ENCODE measurements at places on chromosomes 2 and 18.

GRCh38 chr2:33242845-33243244 is 233.6 kb upstream of the RASGRP3 start:
- H3K4me1 ChIP-seq, result no peaks in the 10 kb centered on the region
- no peak for DNase-seq
- no peak overlapping the region for H3K27ac ChIP-seq
- H3K4me3 ChIP-seq, result no peak overlapping the region
- H3K27me3 ChIP-seq, result peaks cover 4% of the 10 kb centered on the region

DNA sequence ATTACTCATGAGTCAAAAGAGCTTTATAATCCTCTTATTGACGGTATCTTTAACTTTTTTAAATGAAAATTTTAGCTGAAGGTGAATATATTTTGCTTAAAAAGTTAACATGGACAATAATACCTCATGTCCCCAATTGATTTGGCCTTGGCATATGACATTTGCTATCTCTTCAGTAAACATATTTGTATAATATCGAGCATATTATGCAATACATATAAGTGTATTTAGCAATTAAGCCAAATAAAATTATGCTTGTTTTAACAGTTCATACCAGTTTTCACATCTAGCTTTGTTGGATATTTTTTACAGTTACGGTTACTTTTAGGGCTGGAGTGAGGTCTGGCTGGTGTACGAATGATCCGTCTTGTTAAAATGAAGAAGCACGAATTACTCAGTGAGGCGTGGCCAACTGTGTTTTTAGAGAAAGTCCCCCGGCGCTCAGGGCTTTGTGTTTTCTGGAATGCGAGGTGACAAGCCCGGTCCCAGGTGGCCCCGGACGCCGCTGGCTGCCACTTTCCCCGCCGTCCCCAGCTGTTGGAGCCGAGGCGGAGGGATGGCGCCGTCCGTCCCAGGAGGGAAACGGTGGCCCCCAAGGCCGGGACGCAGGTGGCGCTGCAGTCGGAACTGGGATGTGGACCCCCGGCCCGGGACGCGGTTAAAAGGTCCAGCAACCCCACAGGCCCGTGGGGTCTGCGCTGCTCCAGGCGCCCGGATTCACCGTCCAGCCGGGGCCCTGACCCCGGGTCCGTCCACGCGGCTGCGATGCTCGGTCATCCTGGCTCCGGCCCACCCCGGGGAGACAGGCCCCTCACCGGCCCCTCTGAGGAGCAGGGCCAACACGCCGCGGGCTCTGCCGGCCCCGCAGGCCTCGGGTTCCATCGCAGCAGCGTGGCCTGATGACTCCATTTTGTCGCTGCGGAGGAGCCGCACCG is 41.3 kb downstream of the TMEM18 start:
- H3K4me1 ChIP-seq, result peaks cover 6% of the 10 kb centered on the region
- DNase-seq, result no peak
- peaks cover 14% of the 10 kb centered on the region for H3K27me3 ChIP-seq

DNA sequence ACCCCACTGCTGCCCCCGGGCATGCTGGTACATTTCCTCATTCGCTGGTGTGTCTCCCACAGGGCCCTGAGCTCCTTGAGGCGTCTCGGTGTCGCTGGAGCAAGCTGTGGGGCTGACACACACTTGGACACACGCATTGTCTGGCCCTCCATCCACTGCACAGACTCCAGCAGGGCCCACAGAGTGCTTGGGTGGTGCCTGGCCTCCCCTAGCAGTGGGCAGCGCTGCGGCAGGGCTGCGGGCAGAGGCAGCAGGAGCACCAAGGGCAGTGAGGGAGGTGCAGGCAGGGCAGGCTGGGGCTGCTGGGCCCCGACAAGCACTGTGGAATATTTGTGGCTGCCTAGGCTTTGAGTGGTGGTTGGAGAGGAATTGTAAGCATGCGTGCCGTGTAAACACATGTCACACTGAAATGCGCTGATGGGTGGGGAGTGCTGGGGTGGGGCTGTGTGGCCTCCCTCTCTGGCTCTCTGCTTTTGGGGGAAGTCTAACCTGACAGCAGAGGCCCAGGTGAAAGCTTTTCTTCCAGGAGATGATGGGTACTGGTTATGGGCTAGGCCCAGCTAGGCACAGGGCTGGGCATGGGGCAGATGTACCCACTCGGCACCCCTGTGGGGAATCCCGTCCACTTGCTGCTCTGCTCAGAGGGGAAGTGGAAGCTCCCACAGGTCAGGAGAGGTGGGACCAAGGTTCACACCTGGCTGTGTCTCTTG is 55.5 kb upstream of the HS6ST1 start:
- H3K27me3 ChIP-seq, result no peaks in the 10 kb centered on the region
- DNase-seq, result no peak
- H3K4me1 ChIP-seq, result peaks cover 5% of the 10 kb centered on the region

DNA sequence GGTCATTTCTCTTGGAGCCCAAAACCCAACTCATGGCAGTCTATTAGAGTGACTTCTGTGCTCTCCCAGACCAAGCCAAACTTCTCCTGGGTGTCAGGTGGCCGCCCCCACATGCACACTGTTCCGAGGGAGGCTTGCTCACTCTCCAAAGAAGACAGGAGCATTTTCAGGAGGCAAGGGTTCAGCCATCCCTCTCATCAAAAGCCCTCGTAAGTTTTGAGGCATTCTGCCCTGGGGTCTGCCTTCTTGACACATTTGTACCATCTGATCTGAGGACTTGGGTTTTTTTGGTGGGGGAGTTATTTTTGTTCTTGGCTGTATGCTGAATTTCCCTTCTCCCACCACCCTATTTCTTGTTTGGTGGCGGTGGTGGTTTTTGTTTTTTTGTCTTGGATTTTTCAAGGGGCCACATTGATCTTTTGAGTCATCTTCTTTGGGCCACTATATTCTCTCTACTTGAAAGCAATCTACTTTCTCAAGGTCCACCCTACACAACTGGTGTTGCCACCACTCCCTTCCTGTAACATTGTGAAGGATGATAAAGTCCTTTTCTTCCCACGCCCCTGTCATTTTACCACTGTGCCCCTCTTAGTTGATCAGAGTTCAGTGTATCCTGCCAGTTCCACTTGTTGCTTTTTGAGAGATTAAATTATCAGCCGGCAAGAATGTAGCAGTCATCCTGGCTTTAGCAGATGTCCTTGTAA is 255.8 kb downstream of the CYP26B1 start:
- peaks cover 4% of the 10 kb centered on the region for H3K27me3 ChIP-seq
- H3K27ac ChIP-seq, result no peak overlapping the region
- no peak for DNase-seq

- H3K4me1 ChIP-seq, result peaks cover 34% of the 10 kb centered on the region
- H3K36me3 ChIP-seq, result peaks cover 15% of the 10 kb centered on the region
- H3K27ac ChIP-seq, result peak overlapping the region; percentile 98
- H3K4me3 ChIP-seq, result peak overlapping the region; percentile 95
- peak; percentile 12 for DNase-seq
- H3K27me3 ChIP-seq, result no peaks in the 10 kb centered on the region
Observed at GRCh38 chr2:131105950-131106801, 1.0 kb downstream of the PLEKHB2 start.

GRCh38 chr2:134296301-134296700 is 42.4 kb downstream of the MGAT5 start:
- H3K4me3 ChIP-seq, result peak overlapping the region; percentile 75
- peaks cover 73% of the 10 kb centered on the region for H3K4me1 ChIP-seq
- H3K36me3 ChIP-seq, result peaks cover 19% of the 10 kb centered on the region
- peak overlapping the region; percentile 62 for H3K27ac ChIP-seq

DNA sequence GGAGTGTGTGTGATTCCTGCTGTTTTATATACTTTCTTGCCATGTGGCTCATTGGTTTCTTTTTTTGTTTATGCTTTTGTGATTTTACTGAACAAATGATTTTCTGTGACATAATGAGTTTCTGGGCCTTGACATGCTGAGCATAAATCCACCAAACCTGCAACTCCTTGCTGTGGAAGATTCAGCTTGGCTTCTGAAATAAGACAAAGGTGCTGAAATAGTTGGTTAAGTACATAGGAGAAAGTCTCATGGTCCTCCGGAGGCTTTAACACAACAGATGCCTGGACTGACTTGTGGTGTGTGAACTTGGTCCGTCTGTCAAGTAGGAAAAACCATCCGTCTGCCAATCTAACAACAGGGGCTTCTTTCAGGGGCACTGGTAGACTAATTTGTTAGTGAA is 315.3 kb upstream of the CXCR4 start:
- H3K4me1 ChIP-seq, result no peaks in the 10 kb centered on the region
- no peak overlapping the region for H3K4me3 ChIP-seq
- DNase-seq, result no peak
- H3K27ac ChIP-seq, result no peak overlapping the region
- H3K36me3 ChIP-seq, result no peaks in the 10 kb centered on the region
- peaks cover 5% of the 10 kb centered on the region for H3K27me3 ChIP-seq

DNA sequence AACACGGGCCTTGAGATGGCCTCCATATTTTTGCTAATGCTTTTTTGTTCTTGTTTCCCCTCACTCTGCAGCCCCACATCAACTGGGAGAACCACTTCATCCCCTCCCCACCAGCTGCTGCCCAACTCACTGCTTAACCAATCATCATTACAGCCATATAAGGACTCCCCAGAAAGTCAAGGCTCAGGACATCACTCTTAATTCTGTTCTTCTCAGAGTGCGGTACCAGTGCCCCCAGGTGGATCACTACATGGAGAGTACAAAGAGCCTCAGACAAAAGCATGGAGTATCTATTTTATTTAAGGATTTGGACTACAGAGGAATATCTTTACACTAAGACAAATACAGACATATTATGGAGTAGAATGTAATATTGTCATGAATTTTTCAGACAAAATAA is 340.6 kb downstream of the PAX3 start:
- no peaks in the 10 kb centered on the region for H3K36me3 ChIP-seq
- no peaks in the 10 kb centered on the region for H3K4me1 ChIP-seq
- H3K4me3 ChIP-seq, result no peak overlapping the region
- DNase-seq, result no peak
- H3K27ac ChIP-seq, result no peak overlapping the region

GRCh38 chr2:47541848-47542450 is 139.0 kb downstream of the MSH2 start:
- H3K4me1 ChIP-seq, result no peaks in the 10 kb centered on the region
- no peak overlapping the region for H3K27ac ChIP-seq
- DNase-seq, result no peak
- H3K36me3 ChIP-seq, result peaks cover 4% of the 10 kb centered on the region
- H3K27me3 ChIP-seq, result no peaks in the 10 kb centered on the region
- H3K4me3 ChIP-seq, result no peak overlapping the region

GRCh38 chr2:107402330-107402729 is 424.4 kb upstream of the RGPD4 start:
- no peaks in the 10 kb centered on the region for H3K27me3 ChIP-seq
- no peaks in the 10 kb centered on the region for H3K4me1 ChIP-seq
- no peaks in the 10 kb centered on the region for H3K36me3 ChIP-seq
- H3K27ac ChIP-seq, result no peak overlapping the region
- no peak for DNase-seq

GRCh38 chr2:182784777-182785176 is 68.7 kb downstream of the DNAJC10 start:
- H3K27ac ChIP-seq, result no peak overlapping the region
- no peak for DNase-seq
- no peaks in the 10 kb centered on the region for H3K27me3 ChIP-seq
- H3K36me3 ChIP-seq, result peaks cover 19% of the 10 kb centered on the region
- no peaks in the 10 kb centered on the region for H3K4me1 ChIP-seq

Data from naive B cell (primary cell).